Hypothalamus (tissue), 51 donors: ENCODE measurements at places on chromosomes 3 and 15.

DNA sequence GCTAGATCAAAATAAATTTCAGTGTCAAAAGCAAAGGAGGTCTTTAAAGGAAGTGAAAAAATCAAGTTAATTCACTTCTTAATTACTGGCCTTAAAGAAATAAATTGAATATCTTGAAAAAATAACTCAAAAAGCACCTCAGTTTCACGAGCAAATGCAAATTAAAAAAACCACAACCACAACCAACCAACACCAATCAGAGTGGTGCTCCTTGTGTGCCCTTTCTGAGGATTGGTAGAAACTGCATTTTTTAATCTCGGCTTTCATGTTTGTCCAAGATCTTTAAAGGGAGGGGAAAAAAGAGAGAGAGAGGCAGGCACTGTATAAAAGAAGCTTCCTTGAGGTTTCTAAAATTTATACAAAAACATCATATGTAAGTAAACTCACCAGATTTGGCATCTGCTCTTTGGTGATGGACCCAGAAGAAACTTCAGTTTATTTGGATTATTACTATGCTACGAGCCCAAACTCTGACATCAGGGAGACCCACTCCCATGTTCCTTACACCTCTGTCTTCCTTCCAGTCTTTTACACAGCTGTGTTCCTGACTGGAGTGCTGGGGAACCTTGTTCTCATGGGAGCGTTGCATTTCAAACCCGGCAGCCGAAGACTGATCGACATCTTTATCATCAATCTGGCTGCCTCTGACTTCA is at the start of gene GPR15:
Gene GPR15, plus strand, starts transcription at position 357 of the 653 bp plus-strand sequence. Its CDS starts 56 bp downstream, at position 413.
- DNase-seq: no peak

DNA sequence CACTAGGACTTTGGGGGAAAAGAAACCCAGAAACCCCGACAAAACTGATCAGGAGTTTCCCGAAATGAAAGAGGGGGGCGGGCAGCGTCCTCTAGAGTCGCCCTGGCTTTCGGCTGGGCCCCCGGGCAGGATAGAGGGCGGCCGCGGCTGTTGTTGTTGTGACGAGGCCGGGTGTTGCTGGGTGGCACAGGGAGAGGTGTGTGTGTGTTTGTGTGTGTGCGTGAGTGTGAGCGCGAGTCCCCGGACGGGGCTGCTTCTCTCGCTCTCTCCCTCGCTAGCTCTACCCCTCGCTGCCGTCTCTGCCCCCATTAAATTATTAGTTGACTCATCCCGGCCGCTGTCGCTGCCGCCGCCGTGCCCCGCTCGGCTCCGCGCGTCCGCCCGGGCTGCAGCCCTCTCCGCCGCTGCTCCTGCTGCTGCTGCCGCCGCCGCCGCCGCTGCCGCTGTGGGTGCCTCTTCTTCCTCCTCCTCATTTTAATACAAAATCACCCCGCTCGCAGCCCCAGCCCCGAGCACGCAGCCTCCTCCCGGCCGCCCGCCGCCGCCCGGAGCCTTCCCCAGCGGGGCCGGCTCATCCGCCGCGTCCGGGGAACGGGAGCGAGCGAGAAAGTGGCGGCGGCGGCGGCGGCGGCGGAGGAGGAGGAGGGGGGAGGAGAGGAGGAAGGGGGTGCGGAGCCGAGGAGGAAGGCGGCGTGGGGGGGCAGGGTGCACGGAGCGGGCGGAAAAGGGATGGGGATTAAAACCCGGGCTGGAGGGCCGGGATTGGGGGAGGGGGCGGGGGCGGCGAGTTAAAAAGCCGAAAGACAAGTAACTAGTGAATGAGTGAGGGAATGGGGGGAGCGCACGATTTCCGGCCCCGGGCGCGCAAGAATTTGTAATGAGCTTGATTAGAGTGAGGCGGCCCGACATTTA is at the start of gene SATB1:
Gene SATB1, minus strand, starts transcription at position 611 of the 912 bp plus-strand sequence. CDS start 4,372 bp downstream, outside the sequence.
- DNase-seq: peak; percentile 69

DNA sequence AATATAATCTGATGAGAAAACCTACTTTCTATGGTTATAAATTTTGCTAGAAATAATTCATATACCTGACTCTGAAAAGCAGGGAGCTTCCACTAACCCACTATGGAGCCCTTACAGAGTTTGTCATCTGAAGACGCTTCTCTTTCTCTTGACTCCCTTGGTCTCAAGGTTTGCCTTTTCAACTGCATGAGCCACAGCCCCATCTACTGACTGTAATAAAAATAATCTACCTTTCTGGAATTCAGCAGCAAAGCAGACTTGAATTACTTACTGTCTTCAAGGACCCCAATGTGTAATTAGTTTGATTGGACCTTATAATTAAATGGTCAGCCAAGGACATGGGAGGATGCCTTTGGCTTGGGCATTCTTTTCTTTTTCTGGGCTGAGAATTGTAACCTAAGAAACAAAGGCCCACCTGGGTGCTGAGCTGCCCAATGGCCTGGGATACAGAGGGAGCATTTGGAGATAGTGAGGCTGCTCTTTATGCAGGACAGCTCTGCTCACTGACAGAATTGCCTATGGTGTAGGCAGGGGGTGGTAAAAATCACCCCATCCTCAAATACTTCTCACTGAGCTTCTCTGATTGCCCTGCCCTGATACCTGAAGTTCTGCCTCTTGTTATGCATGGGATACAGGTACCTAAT is 178.6 kb upstream of the TRIM42 start:
- DNase-seq: no peak

DNA sequence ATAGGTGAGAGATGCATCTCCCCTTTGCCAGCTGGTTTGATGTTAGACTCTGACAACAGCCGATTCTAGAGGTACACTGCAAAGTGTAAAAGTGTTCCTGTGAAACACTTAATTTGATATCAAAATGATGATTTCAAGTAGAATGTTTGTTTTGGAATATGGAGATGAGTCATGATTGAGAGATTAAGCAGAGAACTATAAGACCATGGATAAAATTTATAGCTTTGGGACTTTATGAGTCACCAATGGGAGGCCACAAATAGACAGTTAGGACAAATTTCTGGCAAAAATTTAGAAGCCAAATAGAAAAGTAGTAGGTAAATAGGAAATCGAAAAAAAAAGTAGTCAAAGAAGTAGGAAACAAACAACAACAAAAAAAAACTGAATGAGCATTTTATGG is 672.5 kb downstream of the NSUN3 start:
- no peak for DNase-seq

GRCh38 chr3:159928666-159929065 is 60.0 kb upstream of the IL12A start:
- no peak for DNase-seq

GRCh38 chr3:111315930-111316587 is 225.9 kb upstream of the CD96 start:
- DNase-seq: no peak

DNA sequence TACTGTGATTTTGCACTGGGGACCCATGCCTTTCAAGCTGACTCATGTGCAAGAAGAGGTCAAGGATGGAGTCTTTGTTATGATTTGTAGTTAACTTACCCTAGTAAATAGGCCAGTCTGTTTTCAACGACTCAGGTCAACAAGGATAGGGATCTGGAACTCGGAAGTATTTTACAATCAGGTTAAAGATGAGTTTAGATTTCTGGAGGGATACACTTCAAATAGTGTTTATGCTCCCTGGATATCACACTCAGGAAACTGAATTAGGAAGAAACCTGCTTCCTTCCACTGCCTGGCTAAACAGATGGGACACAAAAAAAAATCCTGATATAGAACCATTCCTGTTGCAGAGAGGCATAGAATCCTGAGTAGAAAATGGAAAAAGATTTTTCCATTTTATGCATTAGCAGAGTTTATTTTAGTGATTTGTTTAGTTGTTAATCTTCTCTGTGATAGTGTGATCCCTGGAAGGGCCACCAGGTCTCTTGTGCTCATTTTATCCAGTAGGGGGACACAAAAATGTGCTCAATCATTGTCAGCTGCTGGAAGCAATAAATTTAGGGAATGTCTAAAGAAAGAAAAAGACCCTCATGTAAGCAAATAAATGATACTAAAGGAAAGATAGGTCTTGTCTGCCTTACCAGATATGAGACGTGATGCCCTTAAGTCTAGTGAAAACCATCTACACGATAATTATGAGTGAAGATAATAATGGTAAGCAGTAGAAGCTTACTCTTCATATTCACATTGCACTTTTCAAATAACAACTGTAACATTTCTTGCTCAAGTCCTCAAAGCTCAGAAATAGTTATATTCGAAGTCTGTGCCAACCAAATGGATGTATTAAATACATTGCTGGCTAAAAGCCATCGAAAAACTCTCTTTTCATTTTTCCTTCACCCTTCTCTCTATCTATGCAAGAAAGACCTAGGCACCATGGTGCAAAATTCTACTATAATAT is 452.1 kb upstream of the KCNMB2 start:
- no peak for DNase-seq

- no peak for DNase-seq
Measured at GRCh38 chr3:99315896-99316295, 322.5 kb upstream of the COL8A1 start.

DNA sequence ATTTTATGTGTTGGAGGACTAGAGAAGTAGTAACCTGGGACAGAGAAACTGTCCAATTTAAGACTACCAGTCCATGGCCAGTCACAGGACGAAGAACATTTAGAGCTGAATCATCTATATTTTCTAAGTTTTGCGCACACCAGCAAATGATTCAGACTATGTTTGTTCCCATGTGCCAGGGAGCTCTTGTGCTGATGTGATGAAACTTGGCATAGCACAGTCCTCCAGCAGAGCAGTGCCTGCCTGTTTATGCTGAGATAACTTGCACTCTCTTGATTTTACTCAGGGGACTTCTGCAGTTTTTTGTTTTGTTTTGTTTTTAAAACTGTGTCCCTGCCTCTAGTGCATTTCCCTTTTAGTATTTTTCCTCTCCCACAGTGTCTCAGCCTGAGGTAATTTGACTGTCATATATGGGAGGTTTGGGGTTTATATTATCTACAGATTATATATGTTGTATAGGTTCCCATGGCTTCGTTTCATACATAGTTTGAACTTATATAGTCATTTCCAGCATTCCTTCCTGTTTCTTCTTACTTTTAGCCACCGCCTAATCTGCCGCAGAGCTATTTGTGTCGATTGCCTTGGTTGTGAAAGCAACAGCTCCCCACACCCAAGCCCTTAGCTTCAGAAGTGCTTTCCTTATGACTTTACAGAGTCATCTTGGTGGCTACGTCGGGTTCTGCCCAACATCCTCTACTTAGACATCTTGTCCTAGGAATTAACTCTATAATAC is 45.5 kb downstream of the PPM1L start:
- DNase-seq: no peak

DNA sequence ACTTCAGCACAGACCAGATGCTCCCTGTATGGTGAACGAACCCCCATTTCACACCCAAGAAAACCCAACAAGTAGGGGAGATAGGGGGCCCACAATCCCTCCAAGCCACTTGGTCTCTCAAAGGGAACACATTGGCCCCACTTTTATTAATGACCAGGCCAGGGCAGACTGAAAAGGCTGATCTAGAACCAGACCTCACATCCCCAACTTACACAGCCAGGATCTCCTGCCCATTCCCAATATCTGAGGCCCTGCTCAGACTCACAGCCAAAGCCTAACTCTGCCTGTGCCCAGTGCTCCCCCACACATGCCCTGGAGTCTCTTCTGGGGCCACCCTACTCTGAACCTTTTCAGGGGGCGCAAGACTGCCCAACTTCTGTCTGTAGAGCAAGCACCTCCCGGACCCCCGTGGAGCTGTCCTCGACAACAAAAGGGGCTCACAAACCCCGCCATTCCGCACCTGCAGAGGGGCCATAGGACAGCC is 1.8 kb downstream of the PLXNB1 start:
- no peak for DNase-seq

DNA sequence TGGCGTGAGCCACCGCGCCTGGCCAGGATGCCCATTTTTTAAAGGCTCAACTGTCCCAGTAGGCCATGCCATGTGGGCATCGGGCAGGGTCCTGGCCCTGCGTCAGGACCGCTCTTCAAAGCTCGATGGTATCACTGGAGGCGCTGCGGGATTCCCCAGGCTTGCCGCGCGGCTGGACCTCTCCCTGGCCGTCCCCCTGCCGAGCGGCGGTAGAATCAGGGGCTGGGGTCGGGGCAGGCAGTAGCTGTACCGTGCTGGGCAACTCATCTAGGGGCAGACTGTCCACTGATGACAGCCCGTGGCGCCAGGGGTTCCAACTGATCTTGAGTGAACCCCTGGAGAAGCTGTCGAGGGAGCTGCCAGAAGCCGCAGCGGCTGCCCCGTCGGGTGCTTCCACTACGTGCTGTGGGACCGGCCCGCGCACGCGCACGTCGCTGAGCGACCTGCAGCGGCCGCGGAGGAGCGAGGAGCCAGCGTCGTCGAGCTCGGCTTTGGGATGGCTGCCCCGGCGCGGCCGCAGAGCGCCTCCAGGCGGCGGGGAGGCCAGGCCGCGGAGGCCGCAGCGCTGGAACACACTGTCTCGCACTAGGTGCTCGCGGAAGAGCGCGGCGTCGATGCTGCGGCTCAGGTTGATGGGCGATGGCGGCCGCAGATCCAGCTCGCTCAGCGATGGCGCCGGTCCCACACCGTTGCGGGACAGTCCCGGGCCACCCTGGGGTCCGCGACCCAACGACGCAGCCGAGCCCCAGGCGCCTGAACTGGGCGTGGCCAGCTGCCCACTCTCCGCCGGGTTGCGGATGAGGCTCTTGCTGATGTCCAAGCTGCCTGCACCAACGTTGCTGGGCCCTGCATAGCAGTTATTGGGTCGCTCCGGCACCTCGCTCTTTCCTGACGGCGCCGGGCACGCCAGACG is 5.8 kb downstream of the PRRT3 start:
- peak; percentile 75 for DNase-seq

- no peak for DNase-seq
Measured at GRCh38 chr3:150127011-150127490, 156.4 kb upstream of the PFN2 start.

DNA sequence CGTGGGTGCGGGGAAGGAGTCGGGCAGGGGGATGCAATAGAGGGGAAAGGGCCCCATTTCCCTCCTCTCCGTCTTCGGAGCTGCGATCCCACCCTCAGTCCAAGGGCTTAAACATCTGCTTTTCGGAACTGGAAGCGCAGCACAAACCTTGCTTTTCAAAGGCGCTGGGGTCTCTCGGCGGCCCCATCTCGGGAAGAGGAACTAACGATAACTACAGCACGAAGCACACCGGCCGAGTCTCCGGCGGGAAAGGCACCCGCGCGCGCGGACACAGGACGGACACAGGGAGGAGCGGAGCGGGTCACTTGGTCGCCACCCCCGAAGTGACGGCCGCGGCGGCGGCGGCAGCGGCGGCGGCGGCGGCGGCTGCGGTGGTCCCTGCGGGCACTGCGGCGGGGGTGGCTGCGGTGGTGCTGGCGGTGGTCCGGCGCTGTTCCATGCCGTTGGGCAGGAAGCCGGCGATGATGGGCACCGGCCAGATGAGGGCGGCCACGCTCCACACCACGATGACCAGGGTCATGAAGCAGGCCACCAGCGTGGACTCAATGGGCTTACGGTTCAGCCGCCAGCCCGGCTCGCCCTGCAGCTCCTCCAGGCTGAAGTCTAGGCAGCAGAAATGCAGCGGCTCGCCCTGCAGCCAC is 1.1 kb downstream of the TMEM158 start:
- peak; percentile 74 for DNase-seq
